ENCODE measurements at places on chromosomes 1 and 21.

DNA sequence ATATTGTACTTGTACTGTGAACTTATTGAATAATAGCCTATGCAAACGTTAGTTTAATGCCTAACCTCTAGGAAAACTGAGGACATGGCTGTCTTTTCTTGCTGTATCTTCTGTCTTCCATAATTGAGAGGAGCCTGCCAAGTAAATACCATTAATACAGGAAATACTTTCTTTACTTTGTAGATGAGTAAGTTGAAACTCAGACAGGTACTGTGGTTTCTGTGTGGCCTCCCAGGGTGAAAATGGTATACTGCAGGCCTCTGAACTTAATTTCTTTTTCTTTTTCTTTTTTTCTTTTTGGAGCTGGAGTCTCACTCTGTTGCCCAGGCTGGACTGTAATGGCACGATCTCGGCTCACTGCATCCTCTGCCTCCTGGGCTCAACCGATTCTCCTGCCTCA, 208.8 kb upstream of the ADGRL4 start:
- DNase-seq = no peak

DNA sequence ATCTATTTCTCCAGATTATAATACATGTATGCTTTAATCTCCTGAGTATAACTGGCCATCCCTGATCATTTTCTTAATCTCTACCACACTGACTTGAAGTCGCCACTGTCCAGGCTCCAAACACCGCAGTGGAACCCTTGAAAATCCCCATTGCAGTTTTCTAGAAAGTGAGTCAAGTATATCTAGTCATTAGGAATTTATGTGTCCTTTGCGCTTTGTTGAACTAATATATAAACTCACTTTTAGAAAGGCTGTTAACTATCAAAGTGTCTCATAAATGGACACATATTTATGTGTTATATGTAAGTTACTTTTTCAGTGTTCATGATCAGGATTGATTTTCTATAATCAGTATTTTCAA, 211.5 kb downstream of the PATJ start:
- DNase-seq = no peak

- peak; percentile 16 for DNase-seq
These were observed 77.8 kb downstream of the BACH1 start for GRCh38 chr21:29376556-29376955.

DNA sequence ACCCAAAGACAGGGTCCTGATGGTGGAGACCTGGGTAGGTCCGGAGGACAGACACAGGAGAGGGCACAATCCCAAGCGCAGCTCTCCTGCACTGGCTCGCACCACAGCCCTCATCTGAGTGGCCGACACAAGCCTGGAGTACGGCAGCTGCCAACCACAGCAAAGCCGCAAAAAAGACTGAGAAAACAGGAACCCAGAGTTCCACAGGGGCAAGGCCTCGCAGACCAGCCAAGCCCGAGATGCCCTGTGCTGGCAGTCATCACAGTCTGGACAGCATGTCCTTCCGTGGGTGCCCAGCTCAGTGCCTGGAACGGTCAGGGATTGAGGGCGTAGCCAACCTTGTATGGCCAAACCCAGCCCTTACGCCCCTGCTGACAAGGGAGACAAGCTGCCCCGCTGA, 11.4 kb downstream of the ZBTB48 start:
- DNase-seq = no peak

- no peak for DNase-seq
These were observed 40.0 kb upstream of the IKBKE start for GRCh38 chr1:206430031-206430983.

- DNase-seq = no peak
These were observed 35.2 kb downstream of the TEX35 start for GRCh38 chr1:178548108-178548507.

- no peak for DNase-seq
These were observed 46.8 kb downstream of the PTPRU start for GRCh38 chr1:29282924-29283803.

DNA sequence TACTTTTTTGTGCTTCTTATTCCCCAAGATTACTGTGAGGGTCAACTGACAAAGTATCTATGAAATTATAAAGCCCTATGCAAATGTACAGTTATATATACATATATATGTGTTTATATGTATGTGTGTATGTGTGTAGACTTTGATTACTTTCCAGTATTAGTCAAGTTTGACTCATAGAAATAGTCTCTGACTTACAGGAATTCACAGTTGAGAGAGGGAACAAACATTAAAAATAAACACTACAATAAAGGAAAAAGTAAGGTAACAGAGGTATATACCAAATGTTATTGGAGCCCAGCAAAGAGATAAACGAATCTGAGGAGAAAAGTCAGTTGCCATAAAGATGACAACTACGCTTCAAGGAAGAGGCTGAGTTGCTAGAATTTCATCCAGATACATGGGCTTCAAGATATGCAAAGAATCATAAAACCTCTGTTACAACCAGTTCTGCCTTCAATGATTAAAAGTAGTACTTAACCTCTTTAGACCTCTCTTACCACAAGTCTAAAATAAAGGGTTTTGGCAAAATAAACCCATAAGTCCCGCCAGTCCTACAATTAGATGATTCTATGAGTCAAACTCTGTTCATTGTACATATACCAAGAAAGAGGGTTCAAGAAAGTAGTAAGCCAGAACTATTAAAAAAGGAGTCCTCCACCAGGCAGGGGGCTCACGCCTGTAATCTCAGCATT, 7.2 kb downstream of the IFT25 start:
- DNase-seq = no peak

DNA sequence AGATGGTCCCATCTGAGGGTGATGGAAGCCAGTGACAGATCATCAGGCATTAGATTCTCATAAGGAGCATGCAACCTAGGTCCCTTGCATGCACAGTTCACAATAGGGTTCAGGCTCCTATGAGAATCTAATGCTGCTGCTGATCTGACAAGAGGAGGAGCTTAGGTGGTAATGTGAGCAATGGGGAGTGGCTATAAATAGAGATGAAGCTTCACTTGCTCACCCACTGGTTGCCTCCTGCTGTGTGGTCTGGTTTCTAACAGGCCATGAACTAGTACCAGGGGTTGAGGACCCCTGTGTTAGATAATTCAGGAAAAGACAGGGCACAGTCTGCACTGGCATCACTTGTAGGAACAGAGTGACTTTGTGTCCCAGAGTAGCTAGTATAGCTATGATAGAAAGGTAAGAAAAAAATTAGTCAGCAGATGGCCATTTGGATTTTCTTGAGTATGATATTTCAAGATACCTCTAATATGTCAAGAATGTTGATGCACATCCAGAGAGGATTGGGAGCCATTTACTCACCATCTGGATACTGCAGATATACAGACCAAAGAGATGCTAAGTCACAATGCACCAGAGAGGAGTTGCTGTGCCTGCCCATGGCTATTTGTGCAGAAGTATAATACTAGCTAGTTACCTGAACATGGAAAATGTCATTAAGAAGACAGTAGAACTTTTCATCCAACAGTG, 53.6 kb downstream of the ADCY10 start:
- DNase-seq = no peak

GRCh38 chr1:169873582-169874199, 20.0 kb downstream of the SCYL3 start:
- no peak for DNase-seq

- no peak for DNase-seq
These were observed 2.4 kb upstream of the TAF1A start for GRCh38 chr1:222592171-222592570.

- no peak for DNase-seq
These were observed 4.1 kb upstream of the PTPN7 start for GRCh38 chr1:202164271-202165037.

DNA sequence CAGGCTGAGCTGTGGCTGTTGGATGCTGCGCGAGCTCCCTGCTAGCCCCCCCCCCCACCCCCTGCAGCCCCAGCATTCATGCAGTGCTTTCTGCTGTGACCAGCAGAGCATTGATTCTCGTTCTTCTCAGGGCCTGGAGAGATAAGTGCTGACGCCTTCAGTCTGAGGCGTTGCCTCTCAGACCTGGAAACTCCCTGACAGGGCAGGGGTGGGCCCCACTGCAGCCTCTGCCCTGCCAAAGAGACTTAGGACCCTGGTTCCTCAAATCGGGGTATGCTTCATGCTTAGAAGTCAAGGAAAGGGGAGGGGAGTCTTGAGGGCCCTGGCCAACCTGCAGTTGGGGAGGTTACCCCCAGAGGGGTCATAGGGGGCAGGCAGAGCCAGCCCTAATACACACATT, 38.5 kb downstream of the PTPRF start:
- no peak for DNase-seq
